ENCODE measurements at places on chromosomes 11 and 22. TPM values are rescaled to one million over a fixed set of nuclear protein-coding genes. Genes with fewer than 3 reads are reported as not detected.

PGA4 gene
- total RNA-seq, result not detected

HTR3A gene
- not detected for total RNA-seq

SNRPD3 gene
- 176 TPM for total RNA-seq

KCNQ1OT1 gene
- 0.25 TPM for total RNA-seq

CHST1 gene
- total RNA-seq, result not detected

OVCH2 gene
- 3.1 TPM for total RNA-seq

RRM1 gene
- total RNA-seq, result 98.5 TPM

HTR3B gene
- not detected for total RNA-seq

Data from foreskin keratinocyte (primary cell).